ENCODE measurements at places on chromosomes 11 and 22.

- peak; percentile 66 for DNase-seq
Measured at GRCh38 chr11:68843052-68843561, 1.4 kb upstream of the CPT1A start.

DNA sequence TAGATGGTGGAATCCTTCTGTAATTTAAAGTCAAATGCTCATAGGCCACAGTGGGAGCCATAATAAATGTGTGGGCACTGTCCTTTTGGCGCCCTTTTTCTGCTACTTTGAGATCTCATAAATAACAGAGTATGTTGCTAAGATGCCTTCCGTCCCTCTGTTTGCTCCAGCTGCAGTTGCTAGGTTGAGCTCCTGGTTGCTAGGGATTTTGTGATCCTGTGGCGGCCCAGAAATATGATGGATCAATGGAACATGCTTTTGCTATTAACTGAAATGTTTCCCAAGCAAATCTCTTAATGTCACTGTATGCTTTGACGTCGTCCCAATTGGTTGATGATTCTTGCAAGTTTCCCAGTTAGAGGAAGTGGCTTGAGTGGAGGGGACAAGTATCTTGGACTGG lies 53.5 kb downstream of the MYO18B start:
- DNase-seq, result no peak

GRCh38 chr11:126337474-126338241 lies 17.8 kb upstream of the ST3GAL4 start:
- DNase-seq, result no peak

- DNase-seq, result no peak
Measured at GRCh38 chr11:35377262-35377661, 42.1 kb downstream of the SLC1A2 start.

DNA sequence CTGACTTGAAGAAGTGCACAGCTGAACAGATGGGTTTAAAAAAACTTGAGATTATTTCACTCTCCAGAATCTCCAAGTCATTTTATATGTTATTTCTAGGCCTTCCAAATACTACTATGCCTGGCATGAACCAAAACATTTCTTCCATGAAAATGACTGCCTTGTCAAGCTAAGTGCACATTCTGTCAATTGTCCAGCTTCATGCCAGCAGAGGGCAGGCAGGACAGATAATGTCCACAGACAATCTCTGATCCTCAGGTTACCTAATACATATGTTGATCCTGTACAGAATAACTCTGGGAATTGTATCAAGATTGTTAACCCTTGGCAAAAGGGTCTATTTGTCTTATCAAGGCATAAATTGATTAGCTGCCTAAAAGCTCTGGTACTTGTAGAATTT lies 229.5 kb downstream of the AASDHPPT start:
- DNase-seq, result no peak

GRCh38 chr22:39234472-39234787 lies 10.4 kb downstream of the PDGFB start:
- DNase-seq, result peak; percentile 86

DNA sequence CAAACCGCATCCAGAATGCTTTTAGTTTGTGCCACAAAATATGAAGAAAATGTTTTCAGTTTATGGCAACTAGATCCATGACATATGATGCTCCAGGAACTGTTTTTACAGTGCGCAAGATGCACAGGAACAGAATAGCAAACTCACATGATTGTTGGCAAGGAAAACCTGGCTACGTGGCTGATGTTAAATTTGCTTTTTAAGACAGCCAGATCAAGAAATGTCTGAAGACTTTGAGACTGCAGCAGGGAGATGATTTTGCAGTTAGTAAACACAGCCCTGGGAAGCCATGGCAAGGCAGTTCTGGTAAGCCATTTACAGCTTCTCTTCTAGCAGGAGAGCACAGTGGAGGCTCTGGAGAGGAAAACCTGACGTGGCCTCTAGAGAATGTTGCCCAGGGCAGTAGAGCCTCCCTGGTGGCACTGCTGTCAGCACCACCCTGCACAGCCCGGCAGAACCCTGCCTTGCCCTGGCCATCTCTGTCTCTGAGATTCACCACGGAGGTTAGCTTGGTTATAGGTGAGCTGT lies 69.8 kb upstream of the TNRC6B start:
- peak; percentile 39 for DNase-seq

DNA sequence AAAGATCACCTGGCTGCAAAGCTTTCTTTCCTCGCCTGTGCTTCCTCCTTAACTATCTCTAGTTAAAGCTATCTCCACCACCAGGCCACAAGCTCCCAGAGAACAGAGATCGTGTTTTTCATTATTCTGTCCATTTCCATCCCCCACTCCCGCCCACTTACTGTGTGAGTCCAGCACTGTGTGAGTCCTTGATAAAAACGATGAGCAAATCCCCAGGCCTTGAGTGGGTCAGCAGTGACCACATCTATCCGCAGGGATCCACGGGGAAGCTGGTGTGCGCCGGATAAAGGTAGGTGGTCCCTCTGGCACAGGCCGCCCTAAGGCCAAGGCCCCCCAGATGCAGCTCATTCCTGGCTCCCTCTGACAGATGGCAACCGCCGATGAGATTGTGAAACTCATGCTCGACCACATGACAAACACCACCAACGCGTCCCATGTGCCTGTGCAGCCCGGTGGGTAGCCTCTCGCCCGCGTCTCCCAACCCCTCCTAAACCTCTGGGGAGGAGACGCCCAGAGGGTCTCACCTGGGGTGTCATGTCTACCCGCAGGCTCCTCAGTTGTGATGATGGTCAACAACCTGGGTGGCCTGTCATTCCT lies 9.3 kb downstream of the TKFC start:
- no peak for DNase-seq

GRCh38 chr11:16395601-16396000 lies 39.3 kb upstream of the SOX6 start:
- DNase-seq, result no peak

DNA sequence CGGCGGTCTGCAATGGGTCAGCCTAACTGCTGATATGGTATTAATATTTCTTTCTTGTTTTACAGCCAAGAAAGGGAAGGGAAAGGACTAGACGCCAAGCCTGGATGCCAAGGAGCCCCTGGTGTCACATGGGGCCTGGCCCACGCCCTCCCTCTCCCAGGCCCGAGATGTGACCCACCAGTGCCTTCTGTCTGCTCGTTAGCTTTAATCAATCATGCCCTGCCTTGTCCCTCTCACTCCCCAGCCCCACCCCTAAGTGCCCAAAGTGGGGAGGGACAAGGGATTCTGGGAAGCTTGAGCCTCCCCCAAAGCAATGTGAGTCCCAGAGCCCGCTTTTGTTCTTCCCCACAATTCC lies 1.9 kb downstream of the MDK start:
- DNase-seq, result no peak

GRCh38 chr11:64859542-64860414 lies 15.3 kb upstream of the CDC42BPG start:
- no peak for DNase-seq

DNA sequence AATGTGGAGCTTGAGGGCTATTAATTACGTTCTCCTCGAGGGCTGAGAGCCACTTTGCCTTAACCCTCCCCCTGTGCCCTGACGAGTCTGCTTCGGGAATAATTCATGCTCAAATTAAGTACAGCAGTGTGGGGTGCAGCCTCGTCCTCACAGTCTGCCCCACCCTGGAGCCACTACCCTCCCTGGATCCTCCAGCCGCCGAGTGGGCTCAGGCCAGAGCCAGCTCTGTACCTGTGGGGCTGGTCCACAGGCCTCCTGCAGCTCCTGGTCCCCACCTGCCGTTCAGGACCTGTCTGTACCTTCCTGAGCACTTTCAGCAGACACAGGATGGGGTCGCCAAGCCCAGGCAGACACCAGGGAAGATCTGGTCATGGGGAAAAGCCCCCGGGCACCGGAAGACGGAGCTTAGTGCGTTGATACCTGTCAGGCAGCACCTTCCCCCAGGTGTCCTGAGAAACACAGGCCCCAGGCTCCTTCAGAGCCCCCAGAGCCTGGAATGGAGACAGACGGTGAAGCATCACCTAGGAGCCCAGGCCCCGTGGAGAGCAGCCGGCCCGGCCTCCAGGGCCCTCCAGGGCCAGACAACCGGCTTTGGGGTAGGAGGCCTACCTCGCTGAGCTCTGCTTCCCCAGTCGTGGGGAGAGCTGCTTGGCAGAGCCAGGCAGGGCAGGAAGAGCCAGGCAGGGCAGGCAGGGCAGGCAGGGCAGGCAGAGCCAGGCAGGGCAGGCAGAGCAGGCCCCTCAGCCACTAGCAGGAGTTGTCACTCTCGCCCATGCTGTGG lies 9.7 kb downstream of the TSPAN32 start:
- DNase-seq, result no peak

- peak; percentile 14 for DNase-seq
Measured at GRCh38 chr11:27532652-27533325, 26.2 kb upstream of the LIN7C start.

- DNase-seq, result no peak
Measured at GRCh38 chr22:23514322-23515038, 65.6 kb downstream of the IGLL1 start.

- DNase-seq, result no peak
Measured at GRCh38 chr22:36510384-36510783, 3.5 kb upstream of the FOXRED2 start.

DNA sequence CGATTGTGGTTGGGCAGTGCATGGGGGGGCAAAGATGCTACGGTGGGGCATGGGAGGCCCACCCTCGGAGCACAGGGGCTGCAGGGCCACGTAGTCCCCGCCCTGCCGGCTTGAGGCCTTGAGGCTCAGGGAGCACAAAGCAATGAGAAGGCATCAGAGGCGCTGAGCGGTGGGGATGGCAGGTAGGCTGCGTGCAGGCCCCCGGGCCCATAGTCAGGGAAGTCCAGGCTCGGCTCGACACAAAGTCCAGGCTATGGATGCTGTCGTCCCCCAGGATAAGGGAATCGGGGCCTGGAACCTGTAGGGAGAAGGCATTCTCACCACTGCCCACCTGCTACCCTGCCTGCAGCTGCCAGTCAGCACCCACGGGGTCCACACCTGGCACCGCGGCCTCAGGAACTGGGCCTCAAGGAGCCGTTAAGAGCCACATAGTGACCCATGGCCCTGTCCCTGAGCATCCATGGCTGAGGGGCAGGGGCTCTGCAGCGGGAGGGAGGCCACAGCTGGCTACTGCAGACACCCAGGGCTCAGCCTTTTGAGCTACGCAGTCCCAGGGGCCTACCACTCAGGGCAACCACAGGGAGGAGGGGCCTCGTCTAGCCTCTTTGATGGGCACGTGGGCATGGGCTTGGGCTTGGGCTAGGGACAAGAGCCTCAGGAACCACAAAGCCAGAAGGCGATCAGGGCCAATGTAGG lies 179.7 kb downstream of the IGLL1 start:
- no peak for DNase-seq

DNA sequence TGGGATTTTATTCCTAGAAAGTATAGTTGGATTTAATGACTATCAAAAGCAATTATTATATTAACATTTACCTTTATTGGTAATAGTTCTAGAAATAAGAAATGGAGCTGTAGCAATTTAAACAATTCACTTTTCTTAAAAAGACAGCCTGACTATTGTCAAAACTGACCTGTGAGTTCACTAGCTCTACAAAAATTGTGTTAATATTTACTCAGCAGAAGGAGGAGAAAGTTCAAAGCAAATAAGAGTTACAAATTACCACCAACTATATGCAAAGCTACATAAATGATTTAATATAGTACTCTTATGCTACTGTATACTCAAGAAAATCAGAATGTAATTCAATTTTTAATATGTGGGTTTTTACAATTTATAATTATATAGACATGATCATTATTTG lies 310.0 kb downstream of the DCDC1 start:
- no peak for DNase-seq

- DNase-seq, result peak; percentile 71
Measured at GRCh38 chr11:110425751-110426545, 3.8 kb upstream of the FDX1 start.

- no peak for DNase-seq
Measured at GRCh38 chr22:47020166-47020565, 257.7 kb downstream of the TBC1D22A start.

GRCh38 chr11:67356864-67357561 lies 3.7 kb upstream of the POLD4 start:
- DNase-seq, result peak; percentile 83

- DNase-seq, result no peak
Measured at GRCh38 chr11:101482556-101483124, 101.2 kb downstream of the TRPC6 start.

DNA sequence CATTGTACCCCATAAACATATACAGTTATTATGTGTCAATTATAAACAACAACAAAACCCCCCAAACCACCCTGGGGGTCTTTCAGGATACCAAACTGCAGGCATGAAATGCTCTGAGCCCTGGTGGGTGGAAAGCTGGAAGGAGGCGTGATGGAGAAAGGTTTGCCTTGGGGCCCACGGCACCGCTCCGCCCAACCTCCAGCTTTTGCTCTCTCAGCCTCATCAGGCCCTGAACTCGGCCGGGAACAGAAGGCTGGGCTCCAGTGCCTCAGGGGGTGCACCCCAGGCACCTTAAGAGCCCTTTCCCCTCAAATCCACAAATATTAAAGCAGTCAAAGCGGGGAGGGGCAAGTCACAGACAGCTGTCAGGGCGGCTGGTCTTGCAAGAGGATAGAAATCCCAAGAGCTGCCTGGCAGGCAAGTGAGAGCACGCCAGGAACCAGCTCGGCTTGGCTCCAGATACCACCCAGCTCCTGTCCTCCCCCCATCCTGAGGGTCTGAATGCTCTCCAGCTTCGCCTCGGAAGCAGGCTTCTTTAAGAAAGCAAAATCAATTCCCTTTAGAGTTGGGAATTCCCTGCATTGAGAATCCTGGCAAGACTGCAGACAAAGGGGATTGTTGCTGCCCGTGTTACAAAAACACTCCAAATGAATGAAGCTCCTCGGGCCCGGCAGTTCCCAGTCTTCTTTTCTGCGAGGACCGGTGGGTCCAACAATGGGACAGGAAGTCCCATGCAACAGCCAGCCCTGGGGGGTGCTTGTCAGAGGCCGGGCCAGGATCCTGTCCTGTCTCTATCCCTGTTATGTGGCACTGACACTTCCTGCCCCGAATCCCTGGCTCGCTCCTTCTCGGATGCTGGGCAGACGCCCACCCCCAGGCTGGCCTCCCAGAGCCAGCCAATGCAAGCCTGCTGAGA lies 80.8 kb downstream of the NAT10 start:
- DNase-seq, result no peak

DNA sequence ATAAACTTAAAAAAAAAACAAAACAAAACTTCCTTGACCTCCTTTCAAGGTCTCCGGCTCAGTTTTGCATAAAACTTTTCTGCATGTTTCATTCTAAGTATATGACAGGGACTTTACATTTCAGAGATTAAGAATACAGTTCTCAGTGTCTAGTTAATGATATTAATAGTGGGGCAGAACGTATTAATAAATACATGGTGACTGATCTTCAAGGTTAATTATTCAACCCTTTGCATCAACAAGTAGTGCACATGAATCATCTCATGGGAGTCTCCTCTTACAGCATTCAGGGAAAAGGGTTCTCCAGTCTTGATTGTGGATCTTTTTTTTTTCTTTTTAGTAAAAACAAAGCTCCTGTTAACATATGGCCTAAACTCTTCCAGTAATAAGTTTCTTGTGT lies 146.8 kb downstream of the KIRREL3 start:
- no peak for DNase-seq

GRCh38 chr11:129295746-129296145 lies 79.9 kb upstream of the BARX2 start:
- DNase-seq, result no peak

DNA sequence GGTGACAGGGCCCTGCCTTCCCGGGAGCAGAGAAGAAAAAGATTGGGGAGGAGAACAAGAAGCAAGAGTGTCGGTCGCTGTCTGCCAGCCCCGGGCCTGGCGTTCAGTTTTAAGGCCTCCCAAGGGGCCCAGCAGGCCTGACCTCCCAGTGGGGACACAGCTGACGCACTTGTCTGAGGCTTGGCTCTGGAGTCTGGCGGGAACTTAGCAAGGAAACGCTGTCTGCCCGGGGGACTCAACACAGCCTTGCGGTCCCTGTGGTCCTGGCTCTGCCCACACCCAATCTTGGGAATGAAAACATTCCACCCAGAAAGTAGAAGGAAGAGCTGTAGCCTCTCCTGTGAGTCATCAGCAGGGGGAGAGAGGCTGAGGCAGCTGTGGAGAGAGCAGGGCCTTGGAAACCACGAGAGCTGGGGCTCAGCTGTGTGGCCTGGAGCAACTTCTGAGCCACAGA lies 54.4 kb downstream of the TRAF6 start:
- peak; percentile 98 for DNase-seq
